ENCODE measurements at places on chromosomes 4 and X.

DNA sequence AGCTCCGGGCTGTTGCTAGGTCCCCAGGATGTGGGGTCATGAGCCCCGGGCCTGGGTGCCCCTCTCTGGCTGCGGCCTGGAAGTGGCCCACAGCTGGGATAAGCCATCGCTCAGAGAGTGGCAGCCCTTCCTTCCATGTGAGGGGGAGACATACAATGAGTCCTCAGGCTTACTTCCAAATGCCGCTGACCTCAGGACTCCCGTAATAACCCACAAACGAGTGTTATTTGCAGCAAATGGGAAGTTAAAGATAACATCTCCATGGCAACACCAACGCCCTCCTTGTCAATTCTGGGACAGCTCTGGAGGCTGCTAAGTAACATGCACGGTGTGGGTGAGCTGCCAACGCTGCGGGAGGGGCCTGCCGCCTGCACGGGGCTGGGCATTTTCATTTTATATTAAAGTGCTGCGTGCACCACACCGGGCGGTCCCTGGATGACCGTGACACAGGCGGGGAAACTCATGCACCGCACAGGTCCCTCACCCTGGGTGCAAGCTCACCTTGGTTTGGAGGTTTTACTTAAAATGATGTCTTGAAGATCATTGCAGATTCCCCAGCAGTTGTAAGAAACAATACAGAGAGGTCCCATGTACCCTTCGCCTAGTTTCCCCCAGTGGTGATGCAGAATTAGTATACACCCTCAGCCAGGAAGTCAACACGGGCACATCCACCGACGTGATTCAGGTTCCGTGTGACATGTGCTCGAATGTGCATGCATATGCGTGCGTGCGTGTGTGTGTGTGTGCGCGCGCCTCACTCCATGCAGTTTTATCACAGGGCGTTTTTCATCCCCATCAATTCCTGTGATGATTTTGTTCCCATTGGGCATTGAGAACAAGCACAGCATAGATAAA, 79.4 kb downstream of the ABLIM2 start:
- DNase-seq, result no peak

DNA sequence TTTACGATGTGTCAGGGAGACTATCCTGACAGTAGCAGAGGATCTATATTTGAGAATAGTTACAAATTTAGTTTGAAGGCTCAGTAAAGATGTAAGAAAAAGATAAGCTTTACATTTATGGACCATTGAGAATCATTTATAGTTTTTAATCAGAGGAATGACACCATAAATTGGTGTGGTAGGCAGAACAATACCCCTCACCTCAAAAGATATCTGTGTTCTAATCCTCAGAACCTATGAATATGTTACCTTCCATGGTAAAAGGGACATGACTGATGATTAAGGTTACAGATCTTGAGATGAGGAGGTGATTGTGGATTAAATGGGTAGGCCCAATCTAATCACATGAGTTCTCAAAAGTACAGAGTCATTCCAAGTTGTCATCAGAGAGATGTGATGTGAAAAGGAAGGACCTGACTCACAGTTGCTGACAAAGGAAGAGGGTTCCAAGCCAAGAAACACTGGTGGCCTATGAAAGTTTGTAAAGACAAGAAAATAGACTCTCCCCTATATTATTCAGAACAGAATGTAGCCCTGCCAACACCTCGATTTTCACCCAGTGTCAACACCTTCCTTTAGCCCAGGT, 27.0 kb downstream of the EREG start:
- DNase-seq, result no peak

DNA sequence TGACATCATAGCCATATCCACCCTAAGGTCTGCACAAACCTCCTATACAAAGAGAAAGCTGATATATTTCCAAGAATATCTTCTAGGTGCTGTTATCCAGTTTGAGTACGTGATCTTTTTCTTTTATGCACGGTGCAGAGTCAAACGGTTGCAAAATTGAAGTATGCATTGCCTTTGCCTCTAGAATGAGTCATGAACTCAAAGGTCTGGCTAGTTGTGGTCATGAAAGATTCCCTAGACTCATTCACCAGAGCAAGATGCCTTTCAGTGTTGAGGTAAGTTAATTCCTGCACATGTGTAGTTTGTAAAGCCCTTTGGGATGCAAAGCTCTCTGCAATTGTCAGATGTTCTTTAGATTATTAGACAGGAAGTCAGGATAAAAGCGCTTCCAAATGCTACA, 704.4 kb downstream of the PCDH19 start:
- no peak for DNase-seq

GRCh38 chr4:1218634-1219565, 30.0 kb downstream of the CTBP1 start:
- DNase-seq, result no peak

- DNase-seq, result no peak
Measured at GRCh38 chr4:104444685-104445084, 50.0 kb downstream of the CXXC4 start.

GRCh38 chr4:56650262-56651055, 30.6 kb downstream of the HOPX start:
- DNase-seq, result no peak

- no peak for DNase-seq
Measured at GRCh38 chrX:153055871-153056749, at the start of gene PNMA3. TSS of gene PNMA3 (plus strand) at chrX:153056470. CDS start at chrX:153057056, 586 bp downstream.

GRCh38 chrX:12595720-12596119, 195.5 kb upstream of the PRPS2 start:
- no peak for DNase-seq

- no peak for DNase-seq
Measured at GRCh38 chrX:140822861-140823260, 113.3 kb downstream of the LINC00632 start.

GRCh38 chr4:29009908-29010307, 1710.3 kb upstream of the PCDH7 start:
- DNase-seq, result no peak

- no peak for DNase-seq
Measured at GRCh38 chr4:95439071-95439470, 109.7 kb downstream of the UNC5C start.

DNA sequence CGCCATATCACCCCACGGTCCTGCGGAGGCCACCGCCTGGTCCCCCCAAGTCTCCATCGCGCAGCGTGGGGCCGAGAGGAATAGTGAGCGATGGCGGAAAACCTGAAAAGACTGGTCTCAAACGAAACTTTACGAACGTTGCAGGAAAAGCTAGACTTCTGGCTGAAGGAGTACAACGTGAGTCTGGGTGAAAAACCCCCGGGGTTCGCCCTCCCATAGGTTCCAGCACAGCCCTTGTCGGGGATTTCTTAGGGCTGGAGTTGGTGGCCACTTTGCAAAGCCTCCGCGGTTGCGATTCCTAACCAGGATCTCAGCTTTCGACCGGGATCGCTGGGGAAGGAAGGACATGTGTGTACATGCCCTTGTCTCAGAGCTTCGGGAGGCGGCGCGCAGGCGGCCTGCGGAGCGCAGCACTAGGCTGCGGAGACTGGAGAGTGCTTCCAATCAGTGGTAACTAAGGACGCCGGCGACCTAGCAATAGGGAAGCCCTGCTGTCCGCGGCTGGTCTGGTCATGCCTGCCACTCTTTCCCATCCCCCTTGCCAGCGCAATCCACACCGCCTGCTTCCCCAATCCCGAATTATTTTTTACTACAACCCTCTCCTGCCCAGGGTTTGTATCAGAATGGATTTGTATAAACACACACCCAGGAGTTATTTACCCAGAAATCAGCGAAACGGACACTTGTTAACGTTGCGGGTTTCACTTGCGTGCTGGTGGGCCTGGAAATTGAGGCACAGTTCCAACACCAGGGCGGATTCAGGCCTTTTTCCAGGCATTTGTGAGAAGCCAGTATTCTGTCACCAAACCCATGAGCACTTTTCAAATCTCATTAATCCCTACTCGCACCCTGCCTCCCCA, 741 bp downstream of the SPATA18 start:
- peak; percentile 28 for DNase-seq

- DNase-seq, result no peak
Measured at GRCh38 chrX:13489454-13489853, 79.9 kb upstream of the EGFL6 start.
